ENCODE measurements at places on chromosomes 2 and 18. TPM values are rescaled to one million over a fixed set of nuclear protein-coding genes. Genes with fewer than 3 reads are reported as not detected.

- DNase-seq: peak; percentile 89
Observed at GRCh38 chr18:46946656-46947282, 29.4 kb downstream of the KATNAL2 start.

DNA sequence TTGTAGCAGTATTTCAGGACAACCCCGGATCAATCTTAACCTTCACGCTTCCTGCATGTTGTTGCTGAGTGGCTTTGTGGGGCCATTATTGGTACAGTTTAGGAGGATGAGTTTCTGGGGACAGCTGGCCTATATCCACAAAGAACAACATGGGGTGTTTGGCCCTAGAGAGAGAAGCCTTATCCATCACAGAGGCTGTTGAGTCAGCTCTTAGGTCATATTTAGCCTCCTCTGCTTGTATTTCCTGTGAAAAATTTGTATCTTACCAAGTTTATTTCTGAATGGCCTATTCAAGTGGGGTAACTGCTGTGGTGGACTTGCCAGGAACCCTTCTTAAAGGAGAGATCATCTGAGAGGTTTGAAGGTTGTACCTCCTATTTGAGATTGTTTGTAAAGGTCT, 77.6 kb downstream of the MAP4K4 start:
- no peak for DNase-seq

GRCh38 chr2:113809076-113809736, 52.8 kb upstream of the SLC35F5 start:
- no peak for DNase-seq

The HOXD8 gene
- total RNA-seq: 0.35 TPM

DNA sequence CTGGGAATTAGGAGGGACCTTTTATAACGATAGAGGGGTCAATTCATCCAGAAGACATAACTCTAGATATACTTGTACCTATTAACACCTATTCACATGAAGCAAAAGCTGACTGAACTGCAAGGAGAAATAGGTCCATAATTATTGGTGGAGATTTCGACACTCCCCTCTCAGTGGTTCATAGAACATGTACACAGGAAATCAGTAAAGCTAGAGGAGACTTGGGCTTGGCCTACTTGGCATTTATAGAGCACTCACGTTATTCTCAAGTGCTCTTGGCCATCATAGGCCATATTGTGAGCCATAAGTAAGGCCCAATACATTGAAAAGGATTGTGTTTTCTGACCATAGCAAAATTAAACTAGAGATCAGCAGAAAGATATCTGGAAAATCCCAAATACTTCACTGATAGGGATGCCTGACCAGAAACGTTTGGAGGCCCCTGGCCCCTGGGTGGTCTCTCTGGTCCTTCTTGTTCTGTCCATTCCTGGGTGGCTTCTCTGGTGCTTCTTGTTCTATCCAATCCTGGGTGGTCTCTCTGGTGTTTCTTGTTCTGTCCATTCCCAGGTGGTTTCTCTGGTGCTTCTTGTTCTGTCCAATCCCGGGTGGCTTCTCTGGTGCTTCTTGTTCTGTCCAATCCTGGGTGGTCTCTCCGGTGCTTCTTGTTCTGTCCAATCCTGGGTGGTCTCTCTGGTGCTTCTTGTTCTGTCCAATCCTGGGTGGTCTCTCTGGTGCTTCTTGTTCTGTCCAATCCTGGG, 49.0 kb downstream of the SNED1 start:
- DNase-seq: no peak

DNA sequence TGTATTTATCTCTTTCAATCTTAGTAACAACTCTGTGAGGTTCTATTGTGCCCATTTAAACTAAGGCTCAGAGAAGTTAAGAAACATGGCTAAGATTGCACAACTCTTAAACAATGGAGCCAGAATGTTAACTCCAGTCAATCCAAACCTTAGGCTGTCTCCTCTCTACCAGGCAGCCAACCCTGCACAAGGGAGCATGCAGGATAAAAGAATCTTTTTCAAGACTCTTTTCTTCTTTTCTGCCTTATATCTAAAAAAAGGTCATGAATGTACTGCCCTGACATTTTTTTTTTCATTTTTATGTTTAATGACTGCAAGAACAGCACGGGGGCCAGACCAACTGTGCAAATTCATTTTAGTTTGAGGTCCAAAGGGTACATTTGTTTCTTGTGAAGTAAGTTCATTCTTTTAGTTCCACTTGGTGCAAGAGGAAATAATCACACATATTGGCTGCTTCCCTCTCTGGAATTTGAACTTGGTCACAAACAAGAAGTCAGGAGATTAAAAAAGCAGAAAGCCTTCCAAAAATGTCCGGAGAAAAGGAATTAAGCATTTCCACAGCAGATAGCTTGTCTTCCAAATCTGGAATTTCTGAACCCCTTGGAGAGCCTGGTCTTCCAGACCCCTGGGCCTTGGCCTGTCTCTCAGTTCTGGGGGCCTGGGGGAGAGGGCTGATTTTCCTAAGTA, 96.0 kb upstream of the RIOK3 start:
- no peak for DNase-seq

GRCh38 chr2:10918661-10919409, 7.1 kb downstream of the KCNF1 start:
- no peak for DNase-seq

DNA sequence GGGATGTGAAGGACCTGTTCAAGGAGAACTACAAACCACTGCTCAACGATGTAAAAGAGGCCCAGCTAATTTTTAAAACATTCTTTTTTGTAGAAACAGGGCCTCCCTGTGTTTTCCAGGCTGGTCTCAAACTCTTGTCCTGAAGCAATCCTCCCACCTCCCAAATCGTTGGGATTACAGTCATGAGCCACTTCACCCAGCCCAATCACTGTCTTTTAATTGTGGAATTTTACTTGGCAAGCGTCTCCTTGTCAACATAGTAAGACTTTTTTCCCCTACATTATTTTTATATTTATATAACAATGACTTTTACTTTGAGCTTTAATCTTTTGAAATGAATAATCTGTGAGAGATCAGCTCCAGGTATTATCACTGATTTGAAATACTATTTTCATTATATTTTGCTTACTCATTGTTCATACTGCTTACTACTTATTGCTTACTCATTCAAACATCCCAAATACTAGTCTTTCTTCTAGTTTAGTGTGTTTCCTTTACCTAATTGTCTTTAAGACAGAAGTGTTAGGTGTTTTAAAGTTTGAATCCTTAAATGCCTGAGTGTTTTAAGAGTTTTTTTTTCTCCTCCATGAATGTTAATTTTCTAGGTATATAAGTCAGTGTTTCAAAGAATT, 48.9 kb downstream of the PTPN4 start:
- no peak for DNase-seq

- DNase-seq: no peak
Observed at GRCh38 chr2:110143982-110144381, 28.4 kb upstream of the MALL start.

DNA sequence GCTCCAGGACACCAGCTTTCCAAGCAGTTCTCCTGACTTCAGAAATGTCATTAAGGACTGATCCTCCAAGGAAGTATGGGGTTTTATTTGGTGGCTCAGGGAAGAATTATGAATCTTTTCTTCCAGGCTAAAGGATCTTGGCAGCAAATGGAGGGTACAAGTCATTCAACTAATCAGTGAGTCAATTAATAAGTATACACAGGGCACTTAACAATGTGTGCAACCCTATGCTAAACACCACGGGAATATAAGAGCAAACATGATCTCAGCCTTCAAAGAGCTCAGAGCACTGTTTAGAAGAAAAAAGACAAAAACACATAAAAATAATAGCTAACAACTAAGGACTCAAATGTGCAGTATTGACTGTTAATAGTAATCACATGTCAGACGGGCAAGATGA, 234.5 kb downstream of the SETBP1 start:
- no peak for DNase-seq

The SCN3A gene
- not detected for total RNA-seq

GRCh38 chr2:126228531-126228930, 427.4 kb upstream of the GYPC start:
- DNase-seq: no peak

DNA sequence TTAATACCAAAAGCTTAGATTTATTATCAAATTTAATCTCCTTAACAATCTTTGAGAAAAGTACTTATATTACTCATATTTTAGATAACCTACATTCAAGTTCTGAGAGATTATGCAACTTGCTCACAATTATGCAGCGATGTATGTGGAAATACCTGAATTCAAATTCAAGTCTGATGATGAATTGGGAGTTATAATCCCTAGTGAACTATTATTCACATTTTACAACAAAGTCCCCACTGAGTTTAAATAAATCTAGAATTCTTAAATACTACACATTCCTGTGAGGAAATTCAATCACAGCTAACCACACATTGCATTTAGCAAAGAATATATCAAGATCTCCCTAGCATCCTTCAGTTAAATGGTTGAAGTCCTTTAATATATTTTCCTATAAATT, 278.4 kb downstream of the NOL4 start:
- no peak for DNase-seq

GRCh38 chr2:98875081-98875728, 60.8 kb downstream of the CRACDL start:
- no peak for DNase-seq

DNA sequence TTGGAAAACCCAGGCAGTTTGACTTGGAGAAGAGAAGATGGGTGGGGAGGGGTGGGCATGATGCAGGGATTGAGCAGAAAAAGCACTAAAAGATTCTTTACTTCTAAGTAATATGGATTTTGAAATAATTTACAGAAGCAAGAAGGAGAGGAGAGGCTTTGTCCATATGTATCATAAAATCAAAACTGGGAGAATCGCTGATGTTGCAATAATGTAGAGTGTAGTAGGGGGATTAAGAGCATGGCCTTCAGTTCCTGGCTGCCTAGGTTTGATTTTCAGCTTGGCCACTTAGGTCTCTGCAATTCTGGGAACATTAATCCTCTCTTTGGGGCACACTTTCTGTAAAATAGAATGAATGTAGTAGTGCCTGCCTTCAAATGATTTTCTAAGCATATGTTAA, 1760.4 kb upstream of the CELF4 start:
- DNase-seq: no peak

DNA sequence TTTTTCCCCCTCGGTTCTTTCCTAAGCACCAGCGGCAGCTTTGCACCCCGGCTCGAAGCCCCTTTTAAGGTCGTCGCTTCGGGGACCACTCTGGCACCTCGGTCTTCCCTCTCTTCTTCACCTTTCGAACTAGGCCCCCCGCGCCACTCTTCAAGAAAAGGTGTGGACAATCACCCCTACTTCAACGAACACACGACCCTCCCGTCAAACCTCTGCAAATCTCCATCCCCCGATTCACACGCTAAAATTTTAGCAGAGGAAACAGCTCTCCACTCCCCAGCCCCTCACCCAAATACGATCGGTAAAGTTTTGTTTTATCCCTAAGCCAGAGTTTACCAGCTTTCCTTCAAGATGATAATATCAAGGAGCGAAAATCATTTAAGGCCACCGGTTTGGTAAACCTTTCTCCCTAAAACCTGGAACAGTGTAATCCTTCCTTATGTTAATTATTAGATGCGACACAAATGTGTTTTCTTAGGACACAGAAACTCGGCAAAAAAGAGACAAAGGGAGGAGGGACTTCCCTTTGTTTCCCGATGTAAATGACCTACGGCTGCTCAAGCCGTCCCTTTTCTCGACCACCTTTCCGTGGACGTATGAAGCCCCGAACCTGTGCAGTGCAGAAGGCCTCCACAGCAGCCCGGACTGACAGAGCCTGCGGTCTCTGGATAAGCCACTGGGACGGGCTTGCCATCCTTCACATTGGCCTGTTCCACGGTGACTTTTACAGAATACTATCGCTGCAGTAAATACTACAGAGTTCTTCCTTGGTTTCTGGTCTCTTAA, 85.2 kb downstream of the RBMS1 start:
- DNase-seq: no peak

GRCh38 chr2:229520691-229521096, 193.7 kb downstream of the DNER start:
- no peak for DNase-seq

The CTLA4 gene
- total RNA-seq: not detected

The KIF3C gene
- 35.3 TPM for total RNA-seq

GRCh38 chr2:9795071-9795470, 48.2 kb upstream of the TAF1B start:
- DNase-seq: no peak

DNA sequence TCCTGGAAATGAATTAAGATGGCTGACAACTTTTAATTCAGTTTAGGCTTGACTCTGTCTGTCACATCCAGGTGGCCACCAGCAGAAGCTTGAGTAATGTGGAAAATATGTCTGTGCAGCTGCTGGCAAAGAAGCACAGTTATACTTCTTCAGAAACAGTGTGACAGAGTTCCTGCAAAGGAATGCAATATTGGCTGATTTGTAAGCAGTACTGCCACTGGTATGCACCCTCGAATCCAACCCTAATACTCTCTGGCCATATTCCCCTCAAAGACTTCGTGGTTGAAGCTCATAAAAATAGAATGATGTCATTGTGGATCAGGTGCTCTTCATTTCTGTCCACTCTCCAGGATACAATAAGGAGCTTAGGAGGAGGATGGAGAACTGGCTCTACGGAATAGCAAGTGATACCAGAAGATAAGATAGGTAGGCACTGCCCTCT, 86.2 kb downstream of the METTL8 start:
- peak; percentile 66 for DNase-seq

The MARCHF4 gene
- under 0.01 TPM for total RNA-seq

The ARHGEF4 gene
- total RNA-seq: 48.8 TPM

The GKN1 gene
- not detected for total RNA-seq

The ASAP2 gene
- 40.8 TPM for total RNA-seq

DNA sequence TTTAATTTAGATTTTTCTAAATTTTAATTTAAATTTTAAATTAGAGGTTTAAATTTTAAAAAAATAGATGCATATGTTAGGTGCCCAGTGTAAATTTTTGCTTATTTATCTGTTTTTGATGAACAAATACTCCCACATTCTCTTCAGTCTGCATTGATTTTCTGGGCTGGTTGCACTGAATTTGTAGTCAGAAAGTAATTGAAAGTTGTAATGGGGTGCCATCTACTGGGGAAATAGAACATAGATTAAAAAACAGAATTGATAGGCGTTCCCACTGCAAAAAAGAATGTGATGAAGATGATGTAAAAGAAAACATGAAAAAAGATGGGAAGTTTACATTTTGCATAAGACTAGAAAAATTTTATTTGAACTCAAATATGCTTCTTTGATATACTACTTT, 51.7 kb upstream of the CCDC85A start:
- peak; percentile 17 for DNase-seq

The GPR17 gene
- not detected for total RNA-seq

DNA sequence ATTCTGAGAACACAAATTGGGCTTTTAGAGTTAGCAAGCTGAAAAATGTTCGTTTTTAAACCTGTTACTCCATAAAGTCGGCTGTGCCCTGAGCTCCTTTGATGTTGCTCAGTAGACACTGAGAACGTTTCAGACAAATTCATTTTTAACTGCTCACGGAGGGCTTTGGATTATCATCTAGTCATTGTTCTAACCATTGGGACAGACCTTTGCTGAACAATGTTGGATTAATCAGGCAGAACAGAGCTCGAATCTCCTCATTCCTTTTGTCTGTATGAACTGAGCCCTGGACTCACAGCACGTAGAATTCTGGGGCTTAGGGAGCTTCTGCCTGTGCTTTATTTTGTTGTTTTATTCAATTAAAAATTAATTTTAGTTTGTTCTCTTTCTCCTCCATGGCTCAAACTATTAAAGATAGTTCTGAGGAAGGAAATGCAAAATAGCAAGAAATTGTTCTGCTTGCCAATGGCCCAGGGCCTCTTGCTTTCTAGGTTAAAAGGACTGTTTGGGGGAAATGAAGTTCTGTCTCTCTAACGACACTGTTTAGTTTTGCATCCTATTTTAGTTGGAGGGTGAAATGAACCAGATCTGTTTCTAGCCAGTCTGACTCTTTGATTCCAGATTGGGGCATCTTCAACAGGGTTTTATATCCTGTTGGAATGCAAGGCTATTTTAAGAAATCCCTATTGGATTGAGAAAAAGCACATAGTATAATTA, 114.7 kb upstream of the CXCR4 start:
- DNase-seq: no peak
